Activated T-helper 2 cell treated with anti-CD3 and anti-CD28 coated beads, Interferon-gamma antibody, Interleukin-2, Interleukin-4, amounts not matched to agents 10 μg/mL and 5 μg/mL and 100 μg/mL, durations not matched to agents 14 hours and 24 hours and 36 hours (primary cell): ENCODE measurements at places on chromosomes 12 and 14. TPM values are rescaled to one million over a fixed set of nuclear protein-coding genes. Genes with fewer than 3 reads are reported as not detected.

SMCO2 gene
- total RNA-seq, result 1.3 and 1.4 TPM in 2 replicates

UBR7 gene
- total RNA-seq, result 30.9 and 32.9 TPM in 2 replicates

NKX2-1 gene
- total RNA-seq, result not detected in 2 replicates

TPPP2 gene
- total RNA-seq, result not detected in 2 replicates

INHBC gene
- total RNA-seq, result 0.14 TPM in 2 replicates

LHX5 gene
- not detected in 2 replicates for total RNA-seq

ZNF26 gene
- 15.2 and 17.1 TPM in 2 replicates for total RNA-seq

FAM186B gene
- 0.30 and 0.37 TPM in 2 replicates for total RNA-seq

PDE3A gene
- 0.07 and 0.14 TPM in 2 replicates for total RNA-seq

FOXN4 gene
- total RNA-seq, result not detected in 2 replicates

GPR137C gene
- total RNA-seq, result 0.07 and 0.27 TPM in 2 replicates

GPHB5 gene
- not detected in 2 replicates for total RNA-seq

GALNT9 gene
- total RNA-seq, result not detected in 2 replicates

KRT78 gene
- total RNA-seq, result not detected in 2 replicates

MLXIP gene
- total RNA-seq, result 36.7 and 41.4 TPM in 2 replicates

FBRSL1 gene
- 66.0 and 67.3 TPM in 2 replicates for total RNA-seq

MRPL52 gene
- 173 and 175 TPM in 2 replicates for total RNA-seq

A2M gene
- not detected in 2 replicates for total RNA-seq

ENDOU gene
- total RNA-seq, result not detected in 2 replicates

CTSG gene
- total RNA-seq, result not detected in 2 replicates

MAP3K9 gene
- 5.5 and 5.6 TPM in 2 replicates for total RNA-seq

TMEM19 gene
- 11.0 and 14.3 TPM in 2 replicates for total RNA-seq

SLC38A1 gene
- total RNA-seq, result 152 and 154 TPM in 2 replicates

EPS8 gene
- 2.7 and 2.8 TPM in 2 replicates for total RNA-seq

GPRC5A gene
- not detected in 2 replicates for total RNA-seq

RNASE7 gene
- not detected in 2 replicates for total RNA-seq

BATF gene
- total RNA-seq, result 152 and 154 TPM in 2 replicates

KITLG gene
- 0.39 and 0.51 TPM in 2 replicates for total RNA-seq

CISTR gene
- total RNA-seq, result not detected in 2 replicates

OR6C2 gene
- not detected in 2 replicates for total RNA-seq

IKZF4 gene
- 34.8 and 35.5 TPM in 2 replicates for total RNA-seq

ANKRD33 gene
- total RNA-seq, result not detected in 2 replicates

TOMM20L gene
- total RNA-seq, result not detected in 2 replicates

PSMA3 gene
- 407 and 425 TPM in 2 replicates for total RNA-seq

CBX5 gene
- total RNA-seq, result 98.1 and 100 TPM in 2 replicates

IPO8 gene
- total RNA-seq, result 40.1 and 44.3 TPM in 2 replicates

PROX2 gene
- total RNA-seq, result 0.05 and 0.34 TPM in 2 replicates

RPL10L gene
- not detected in 2 replicates for total RNA-seq

OTOGL gene
- 0.16 TPM in 1 of 2 replicates, not detected in the other for total RNA-seq

DGKA gene
- 218 and 242 TPM in 2 replicates for total RNA-seq
